Fibroblast of gingiva (primary cell): ENCODE measurements at places on chromosomes 1 and 21.

DNA sequence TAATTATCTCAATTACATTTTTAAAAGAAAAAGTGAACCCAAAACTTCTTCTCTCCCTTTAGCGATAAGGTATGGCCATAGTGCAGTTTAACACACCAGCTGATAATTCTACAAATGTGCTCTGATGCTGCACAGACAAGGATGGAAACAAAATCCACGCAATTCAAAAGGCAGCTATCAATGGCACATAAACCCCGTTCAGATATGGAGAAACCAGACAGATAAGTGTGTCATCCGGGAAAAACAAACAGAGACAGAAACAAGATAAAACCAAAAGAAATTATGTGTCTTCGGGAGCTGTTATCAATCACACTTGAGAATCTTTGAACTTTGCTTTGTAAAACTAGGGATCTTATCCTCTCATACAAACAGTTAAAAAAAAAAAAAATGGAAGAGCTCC is 73.6 kb downstream of the SIPA1L2 start:
- no peak for DNase-seq

GRCh38 chr1:192959657-192960186 is 99.4 kb downstream of the UCHL5 start:
- no peak for DNase-seq

- DNase-seq: no peak
Observed at GRCh38 chr1:178575611-178576361, 62.9 kb downstream of the TEX35 start.

DNA sequence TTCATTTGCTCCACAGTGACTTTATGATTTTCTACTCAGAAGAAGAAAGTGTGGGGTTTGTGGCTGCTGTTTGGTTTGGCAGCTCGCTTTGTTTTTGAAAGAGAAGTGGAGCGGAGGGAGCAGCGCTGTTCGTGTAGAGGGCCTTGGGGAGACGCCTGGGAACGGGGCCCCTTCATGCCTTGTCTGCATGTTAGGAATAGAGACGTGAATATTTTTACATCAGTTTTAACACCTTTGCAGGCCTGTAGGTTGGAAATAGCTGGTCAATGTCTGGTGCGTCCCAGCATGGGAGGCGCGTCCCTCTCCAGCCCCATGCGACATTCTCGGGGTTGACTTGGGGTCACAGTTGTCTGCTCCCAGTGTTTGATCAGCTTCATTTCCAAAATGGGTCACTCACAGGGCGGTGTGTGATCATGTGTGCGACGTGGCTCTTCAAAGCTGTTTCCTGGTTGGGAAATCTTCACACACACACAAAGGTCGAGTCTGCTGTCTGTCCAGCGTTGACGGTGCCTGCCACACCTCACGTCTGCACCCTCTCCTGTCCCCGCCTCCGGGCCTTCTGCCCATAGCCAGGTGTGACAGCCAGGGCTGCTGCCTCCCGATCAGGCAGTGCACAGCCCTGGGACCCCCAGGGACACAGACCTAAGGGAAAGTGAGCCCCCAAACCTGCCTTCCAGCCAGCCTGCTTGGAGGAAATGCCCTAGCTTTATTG is 149.2 kb downstream of the PSMG1 start:
- no peak for DNase-seq

GRCh38 chr1:30675761-30676160 is 47.6 kb downstream of the MATN1 start:
- DNase-seq: peak; percentile 94

DNA sequence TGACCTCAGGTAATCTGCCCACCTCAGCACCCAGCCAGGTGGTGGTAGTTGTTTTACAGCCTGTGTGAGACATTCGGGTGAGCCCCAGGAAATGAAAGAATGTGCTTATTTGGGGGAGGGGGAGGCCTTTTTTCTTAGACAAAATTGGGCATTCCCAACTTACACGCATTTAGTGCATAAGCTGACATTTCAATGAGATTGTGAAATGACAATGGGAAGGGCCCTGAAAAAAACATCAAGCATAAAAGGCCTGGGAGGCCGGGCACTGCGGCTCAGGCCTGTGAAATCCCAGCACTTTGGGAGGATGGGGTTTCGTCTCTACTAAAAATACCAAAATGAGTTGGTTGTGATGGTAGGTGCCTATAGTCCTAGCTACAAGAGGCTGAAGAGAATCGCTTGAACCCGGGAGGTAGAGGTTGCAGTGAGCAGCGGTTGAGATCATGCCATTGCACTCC is 5.0 kb downstream of the GAS5 start:
- peak; percentile 37 for DNase-seq

DNA sequence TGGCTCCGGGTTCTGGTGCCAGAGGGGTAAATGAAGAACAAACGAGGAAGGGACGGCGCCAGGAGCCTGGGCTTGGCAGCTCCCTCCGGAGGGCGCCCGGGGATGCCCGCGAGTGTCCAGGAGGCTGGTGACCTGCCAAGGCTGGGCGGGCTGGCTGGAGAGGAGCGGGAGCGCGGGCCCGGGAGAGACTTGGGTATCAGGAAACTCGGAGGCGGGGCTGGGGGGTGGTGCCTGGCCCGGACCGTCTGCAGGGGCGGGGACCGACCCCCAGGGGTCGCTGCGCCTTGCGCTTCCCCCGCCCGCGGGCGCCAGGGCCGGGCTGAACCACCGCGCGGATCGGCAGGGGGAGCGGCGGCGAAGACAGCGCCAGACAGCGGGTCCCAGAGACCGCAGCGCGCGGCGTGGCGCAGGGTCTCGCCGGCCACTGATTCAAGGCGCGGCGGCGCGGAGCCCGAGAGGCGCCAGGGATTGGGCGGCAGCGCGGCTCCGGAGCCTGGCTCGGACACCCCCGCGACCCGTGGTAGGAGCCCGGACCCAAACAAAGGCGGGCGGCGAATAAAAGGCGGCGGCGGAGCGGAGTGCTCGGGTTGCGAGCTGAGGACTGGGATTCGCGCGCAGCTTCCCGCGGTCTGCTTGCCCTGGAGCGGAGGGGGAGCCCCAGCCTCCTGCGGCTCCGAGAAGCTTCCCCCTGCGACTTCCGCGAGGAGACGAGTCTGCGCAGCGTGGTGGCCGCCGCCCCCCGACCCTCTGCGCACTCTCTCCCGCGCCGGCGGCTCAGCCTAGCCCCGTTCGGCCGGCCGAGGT is at the start of gene DISP3:
TSS of gene DISP3 (plus strand) at position 585 of the 804 bp plus-strand sequence. CDS start 21,838 bp downstream, outside the sequence.
- DNase-seq: peak; percentile 19

GRCh38 chr1:202200669-202201068 is 7.1 kb downstream of the LGR6 start:
- DNase-seq: no peak

- no peak for DNase-seq
Observed at GRCh38 chr1:212098310-212098709, 62.8 kb downstream of the DTL start.

GRCh38 chr1:29836651-29837646 is 600.6 kb downstream of the PTPRU start:
- DNase-seq: no peak

DNA sequence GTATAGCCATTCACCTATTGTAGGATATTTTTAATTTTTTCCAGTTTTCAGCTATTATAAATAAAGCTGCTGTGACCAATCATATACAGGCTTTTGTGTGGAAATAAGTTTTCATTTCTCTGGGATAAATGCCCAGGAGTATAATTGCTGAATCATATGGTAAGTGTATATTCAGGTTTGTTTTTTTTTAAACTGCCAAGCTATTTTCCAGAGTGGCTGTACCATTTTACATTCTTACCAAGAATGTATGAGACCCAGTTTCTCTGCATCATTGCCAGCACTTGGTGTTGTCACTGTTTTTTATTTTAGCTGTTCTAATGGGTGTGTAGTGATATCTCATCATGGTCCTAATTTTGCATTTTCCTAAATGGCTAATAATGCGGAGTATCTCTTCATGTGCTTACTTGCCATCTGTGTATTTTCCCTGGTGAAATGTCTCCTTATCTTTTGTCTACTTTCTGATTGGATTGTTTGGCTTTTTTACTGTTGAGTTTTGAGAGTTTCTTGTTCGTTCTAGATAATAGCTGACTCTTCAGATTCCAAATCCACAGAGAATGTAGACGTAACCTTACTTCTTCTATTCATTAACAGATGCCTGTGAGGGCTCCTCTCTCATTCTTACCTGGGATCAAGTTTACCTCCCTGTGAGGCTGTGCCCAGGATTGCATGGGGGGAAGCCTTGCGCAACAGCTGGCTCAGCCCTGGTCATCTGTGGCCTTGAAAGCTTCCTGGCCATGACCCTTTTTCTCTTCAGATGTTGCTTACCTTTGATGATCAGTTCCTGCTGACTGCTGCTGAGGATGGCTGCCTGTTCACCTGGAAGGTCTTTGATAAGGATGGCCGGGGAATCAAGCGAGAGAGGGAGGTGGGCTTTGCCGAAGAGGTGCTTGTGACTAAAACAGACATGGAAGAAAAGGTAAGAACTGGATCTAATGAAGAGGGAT is 42.6 kb downstream of the CFAP57 start:
- peak; percentile 71 for DNase-seq

DNA sequence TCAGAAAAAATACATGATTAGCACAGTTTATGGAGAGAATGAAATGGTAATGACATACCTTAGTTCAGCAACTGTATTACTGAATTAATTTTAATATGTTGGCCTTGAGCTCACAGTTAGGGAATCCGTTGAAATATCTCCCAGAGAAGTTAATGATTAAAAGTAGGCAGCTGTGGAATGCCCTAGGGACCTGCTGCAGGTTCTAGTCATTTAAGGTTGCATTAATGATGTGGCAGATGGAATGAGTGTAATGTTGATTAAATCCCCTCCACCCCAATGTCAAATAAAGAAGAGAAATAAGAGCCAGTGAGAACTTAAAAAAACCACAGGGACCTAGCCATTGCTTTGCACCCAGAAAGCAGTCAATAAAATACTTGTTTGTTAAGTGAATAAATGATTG is 40.3 kb upstream of the TRIM45 start:
- no peak for DNase-seq

DNA sequence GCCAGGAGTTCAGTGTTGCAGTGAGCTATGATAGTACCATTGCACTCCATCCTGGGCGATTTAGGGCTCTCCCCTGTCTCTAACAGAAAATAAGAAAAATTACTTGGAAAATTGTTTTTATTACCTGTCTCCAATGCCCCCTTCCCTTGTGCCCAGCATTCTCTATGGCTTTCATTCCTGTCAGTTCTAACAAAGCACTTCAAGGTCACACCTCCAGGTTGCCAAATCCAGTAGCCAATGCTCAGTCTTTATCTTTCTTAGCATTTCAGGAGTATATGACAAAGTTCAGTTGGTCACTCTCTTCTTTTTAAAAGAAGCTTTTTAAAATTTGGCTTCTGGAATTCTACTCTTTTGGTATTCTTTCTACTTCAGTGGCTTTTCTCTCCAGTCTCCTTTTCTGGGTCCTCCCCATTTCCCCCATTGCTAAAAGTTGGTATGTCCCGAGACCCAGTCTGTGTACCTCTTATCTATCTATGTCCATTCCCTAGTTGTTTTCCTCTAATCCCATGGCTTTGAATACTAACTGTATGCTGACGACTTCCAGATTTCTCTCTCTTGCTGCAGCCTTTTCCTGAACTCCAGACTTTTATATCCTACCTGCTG is 69.9 kb downstream of the LAMC1 start:
- no peak for DNase-seq

- DNase-seq: no peak
Observed at GRCh38 chr1:31733389-31734219, 29.8 kb upstream of the COL16A1 start.

DNA sequence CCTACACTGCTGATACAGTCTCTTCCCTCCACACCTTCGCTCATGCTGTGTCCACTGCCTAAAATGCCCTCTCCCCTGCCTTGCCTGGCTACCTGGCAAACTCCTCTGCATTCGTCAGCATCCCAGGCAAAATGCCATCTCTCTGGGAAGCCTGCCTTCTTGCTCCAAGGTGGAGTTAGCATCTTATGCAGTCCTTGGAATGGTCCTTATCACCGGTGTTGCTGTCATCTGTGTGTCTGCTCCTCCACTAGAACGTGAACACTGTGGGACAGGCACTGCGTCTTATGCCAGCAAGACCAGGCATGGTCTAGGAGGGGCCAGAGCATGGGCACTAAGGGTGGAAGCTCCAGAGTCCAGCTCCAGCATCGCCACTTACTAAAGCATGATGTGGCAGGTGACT is 211.8 kb downstream of the MATN1 start:
- DNase-seq: no peak

- DNase-seq: no peak
Observed at GRCh38 chr1:15440357-15440756, 2.1 kb downstream of the CTRC start.

DNA sequence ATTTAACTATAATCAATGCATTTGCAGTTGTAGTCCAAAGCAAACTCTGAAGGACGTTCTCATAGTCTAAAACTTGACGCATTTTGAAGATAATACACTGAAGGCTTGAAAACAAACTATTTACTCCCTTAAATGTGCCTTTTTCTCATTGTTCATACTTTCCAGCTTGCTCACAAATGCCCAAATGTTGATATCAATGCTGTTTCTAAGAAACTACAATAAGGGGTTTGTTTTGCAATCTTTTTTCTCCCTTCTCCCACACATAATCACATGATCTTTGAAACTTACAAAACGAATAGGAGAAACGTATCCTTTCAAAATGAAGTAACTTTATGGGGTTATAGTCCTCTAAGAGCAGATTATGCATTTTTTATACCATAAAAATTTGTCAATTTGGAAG is 508.7 kb downstream of the DPYD start:
- peak; percentile 15 for DNase-seq

DNA sequence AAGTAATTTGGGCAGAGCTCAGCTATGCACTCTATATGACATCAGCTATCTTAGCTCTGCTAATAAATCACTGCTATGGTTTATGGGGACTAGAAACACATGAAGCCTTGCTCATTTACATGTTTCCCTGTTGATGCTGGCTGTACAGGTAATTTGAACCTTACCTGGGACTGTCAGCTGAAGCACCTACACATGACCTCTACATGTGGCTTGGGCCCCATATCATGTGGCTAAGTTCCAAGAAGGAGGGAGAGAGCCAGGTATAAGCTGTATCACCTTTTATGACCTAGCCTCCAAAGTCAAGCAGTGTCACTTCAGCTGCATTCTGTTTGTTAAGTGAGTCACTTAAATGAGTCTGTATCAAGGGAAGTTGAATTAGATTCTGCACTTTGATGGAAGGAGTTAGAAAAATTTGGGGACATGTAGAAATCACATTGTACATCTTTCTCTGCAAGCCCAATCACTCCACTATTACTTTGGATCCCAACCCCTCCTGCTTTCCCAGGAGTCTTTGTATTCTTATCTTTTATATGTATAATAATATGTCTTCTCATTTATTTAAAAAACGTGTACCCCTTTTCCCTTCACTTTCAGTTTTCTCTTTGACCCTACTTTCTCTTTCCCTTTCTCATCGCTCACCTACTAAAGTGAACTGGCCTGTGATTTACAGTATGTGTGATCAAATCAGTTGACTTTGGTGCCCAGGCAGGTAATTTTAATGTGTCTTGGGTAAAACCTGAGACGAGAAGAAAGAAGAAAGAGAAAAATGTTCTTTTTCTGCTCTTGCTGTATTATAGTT is 53.4 kb upstream of the PRKACB start:
- DNase-seq: no peak
